Activated CD4-positive, alpha-beta T cell treated with anti-CD3 and anti-CD28 coated beads, Interleukin-2, amount 10 ng/mL, durations not matched to agents 24 days and 14 days (primary cell): ENCODE measurements at places on chromosomes 7 and 10. TPM values are rescaled to one million over a fixed set of nuclear protein-coding genes. Genes with fewer than 3 reads are reported as not detected.

FGFR2 gene
- not detected in 2 replicates for total RNA-seq

GNAI1 gene
- 5.7 and 6.8 TPM in 2 replicates for total RNA-seq

GRCh38 chr7:38222481-38223096, 44.5 kb downstream of the STARD3NL start:
- H3K4me1 ChIP-seq: peaks cover 27% of the 10 kb centered on the region
- H3K36me3 ChIP-seq: peaks cover 29% of the 10 kb centered on the region
- H3K4me3 ChIP-seq: no peak overlapping the region
- peak; percentile 86 for DNase-seq
- no peaks in the 10 kb centered on the region for H3K27me3 ChIP-seq

- H3K4me1 ChIP-seq: peaks cover 23% of the 10 kb centered on the region
- H3K27ac ChIP-seq: no peak overlapping the region
- DNase-seq: peak; percentile 70
Measured at GRCh38 chr10:11407939-11408338, 203.5 kb downstream of the USP6NL start.

- H3K27me3 ChIP-seq: peaks cover 14% of the 10 kb centered on the region
- H3K4me3 ChIP-seq: peak overlapping the region; percentile 91
- no peak for DNase-seq
- no peak overlapping the region for H3K27ac ChIP-seq
- peaks cover 14% of the 10 kb centered on the region for H3K36me3 ChIP-seq
Measured at GRCh38 chr7:149625947-149626392, 128.4 kb upstream of the ZNF746 start.

- DNase-seq: peak; percentile 67
- no peaks in the 10 kb centered on the region for H3K36me3 ChIP-seq
- peak overlapping the region; percentile 60 for H3K4me3 ChIP-seq
- H3K27ac ChIP-seq: no peak overlapping the region
Measured at GRCh38 chr10:24866604-24867583, 85.5 kb downstream of the PRTFDC1 start.

GRCh38 chr7:131242123-131242650, 85.5 kb upstream of the MKLN1 start:
- no peaks in the 10 kb centered on the region for H3K27me3 ChIP-seq
- DNase-seq: no peak
- peaks cover 16% of the 10 kb centered on the region for H3K4me1 ChIP-seq
- H3K4me3 ChIP-seq: no peak overlapping the region
- no peak overlapping the region for H3K27ac ChIP-seq
- peaks cover under 1% of the 10 kb centered on the region for H3K36me3 ChIP-seq
